Glutamatergic neuron (in vitro differentiated cells): ENCODE measurements at places on chromosomes 13 and 19.

DNA sequence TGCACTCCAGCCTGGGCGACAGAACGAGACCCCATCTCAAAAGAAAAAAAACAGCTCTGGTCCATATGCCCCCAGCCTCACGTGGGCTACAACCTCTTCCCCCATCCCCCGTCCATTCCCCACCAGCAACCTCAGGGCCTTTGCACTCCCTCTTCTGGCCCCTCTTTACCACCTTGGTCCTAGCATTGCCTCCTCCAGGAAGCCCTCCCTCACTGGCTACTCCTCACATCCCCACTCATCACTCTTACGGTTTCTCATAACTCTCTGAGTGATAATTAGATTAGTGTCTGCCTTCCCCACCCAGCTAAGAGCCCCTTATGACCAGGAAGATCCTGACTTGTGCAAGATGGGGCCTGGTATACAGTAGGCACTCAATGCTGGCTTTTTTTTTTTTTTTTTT is 30.8 kb downstream of the IL12RB1 start:
- no peak for DNase-seq

DNA sequence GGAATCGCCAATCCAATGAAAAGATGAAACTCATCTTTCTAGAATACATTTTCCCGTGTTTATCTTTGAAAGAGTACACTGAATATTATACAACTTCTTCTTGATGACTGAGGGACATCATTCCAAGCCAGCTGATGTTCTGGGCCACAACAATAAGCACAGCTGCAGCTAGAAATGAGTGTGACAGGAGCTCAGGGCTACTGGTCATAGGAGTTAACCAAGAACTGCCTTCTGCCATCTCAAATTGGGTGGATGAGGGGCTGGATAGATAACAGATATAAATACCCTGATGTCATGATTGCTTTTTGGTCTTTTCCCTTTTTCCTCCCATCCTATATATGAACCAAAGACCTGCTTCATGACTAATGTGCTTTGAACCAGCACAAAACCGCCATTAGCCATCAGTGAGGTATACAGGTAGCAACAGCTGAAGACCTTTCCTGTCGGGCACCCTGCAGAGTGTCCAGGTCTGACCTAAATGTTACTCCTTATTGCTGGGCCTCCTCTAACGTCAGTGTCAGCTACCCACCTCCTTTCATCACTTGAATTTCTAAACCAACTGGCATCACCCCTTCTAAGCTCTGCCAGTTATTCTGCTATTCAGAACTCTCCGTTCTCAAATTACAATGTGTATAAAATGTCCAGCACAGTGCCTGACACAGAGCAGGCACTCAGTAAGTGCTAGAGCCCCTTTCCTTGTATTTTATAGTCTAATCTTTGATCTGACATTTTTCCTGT is 178.2 kb downstream of the ENOX1 start:
- no peak for DNase-seq

GRCh38 chr19:14566712-14567077 is 5.2 kb downstream of the NDUFB7 start:
- no peak for DNase-seq

DNA sequence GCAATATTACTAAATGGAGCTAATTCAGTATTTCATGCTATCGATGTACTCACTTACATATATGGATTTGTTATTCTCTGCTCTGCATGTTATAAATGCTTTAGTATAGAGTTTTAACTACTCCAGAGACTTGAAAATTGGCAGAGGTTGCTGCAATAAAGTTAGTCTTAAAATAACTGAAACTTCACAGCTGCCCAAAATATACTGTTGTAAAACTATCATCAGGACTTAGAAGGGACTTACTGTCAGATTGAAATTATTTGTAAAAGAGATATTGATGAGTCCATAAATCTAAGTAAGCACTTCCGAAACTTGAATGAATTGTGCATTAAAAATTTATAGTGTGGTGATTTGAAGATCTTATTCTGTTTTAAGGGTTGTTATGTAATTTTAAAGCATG is 1178.2 kb upstream of the PCDH20 start:
- no peak for DNase-seq

DNA sequence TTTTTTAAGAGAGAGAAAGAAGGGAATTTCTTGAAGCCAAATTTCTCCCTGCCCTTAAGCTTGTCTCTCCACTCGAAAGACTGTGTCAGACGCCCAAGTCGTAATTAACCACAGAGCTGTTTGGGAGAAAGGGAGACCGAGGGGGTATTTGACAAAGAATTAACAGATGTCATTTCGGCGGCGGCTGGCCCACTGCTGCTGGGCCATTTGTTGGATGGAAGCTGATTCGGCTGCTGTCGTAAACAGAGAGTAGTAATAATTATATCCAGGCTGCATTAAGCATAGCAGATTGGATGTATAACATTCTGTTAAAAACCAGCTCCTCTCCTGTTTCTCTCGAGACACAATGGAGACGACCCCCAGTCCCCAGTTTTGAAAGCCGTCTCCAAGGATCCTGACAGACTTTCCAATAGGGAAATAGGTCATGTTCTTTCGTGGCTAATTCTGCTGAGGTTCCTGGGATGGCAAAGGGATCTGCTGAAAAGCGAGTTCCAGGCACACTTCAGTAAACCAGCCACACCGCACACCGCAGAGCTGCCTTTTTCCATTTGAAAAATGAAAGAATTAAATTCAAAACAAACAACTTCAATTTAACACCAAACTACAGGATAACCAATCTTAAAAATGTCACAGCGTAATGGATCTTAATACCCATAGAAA is 71.5 kb downstream of the KCTD15 start:
- no peak for DNase-seq

DNA sequence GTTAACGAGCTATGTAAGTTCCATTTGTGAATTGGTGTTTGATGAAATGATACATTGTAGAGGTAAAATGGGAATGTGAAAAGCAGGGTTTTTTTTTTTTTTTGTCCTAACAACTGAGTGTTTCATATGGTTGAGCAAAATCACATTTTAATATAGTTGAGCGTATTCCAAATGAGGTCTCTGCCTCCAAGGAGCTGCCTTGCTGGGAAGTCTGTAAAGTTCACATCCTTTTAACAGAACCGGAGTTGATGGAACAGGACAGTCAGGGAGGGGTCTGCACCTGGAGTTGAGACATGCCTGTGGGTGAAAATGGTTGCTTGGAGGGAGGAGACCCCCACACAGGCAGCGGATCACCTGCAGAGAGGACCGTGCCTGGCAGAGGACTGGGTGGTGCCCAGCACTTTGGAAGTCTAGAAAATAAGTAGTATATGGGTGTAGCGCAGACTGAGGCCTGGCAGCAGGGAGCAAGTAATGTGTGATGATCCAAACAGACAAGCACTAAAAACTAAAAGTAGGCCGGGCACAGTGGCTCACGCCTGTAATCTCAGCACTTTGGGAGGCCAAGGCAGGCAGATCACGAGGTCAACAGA is 75.2 kb upstream of the UBAC2 start:
- no peak for DNase-seq

- DNase-seq = no peak
Observed at GRCh38 chr19:5016781-5017180, 47.9 kb downstream of the KDM4B start.

DNA sequence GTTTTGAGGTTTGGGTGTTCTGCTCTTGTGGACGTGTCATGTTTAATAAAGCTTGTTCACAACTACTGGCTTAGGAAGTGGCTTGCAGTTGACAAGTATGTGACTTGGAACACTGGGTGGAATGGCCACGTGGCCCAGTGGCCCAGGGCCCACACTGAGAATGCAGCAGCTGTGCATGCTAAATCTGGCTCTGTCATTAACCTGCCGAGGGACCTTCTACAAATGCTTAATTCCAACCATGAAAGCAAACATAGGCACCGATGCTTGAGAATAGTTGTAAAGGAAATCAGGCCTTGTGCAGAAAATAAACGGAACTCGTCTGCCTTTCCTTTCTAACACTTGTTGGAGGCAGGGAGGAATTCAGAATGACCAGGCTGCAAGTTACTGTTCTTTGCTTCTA is 11.6 kb upstream of the CLDN10 start:
- no peak for DNase-seq

- DNase-seq = no peak
Observed at GRCh38 chr13:75146436-75146835, 335.5 kb downstream of the TBC1D4 start.

- no peak for DNase-seq
Observed at GRCh38 chr13:50948601-50949000, 39.0 kb downstream of the RNASEH2B start.

- no peak for DNase-seq
Observed at GRCh38 chr19:16435999-16436650, 35.6 kb downstream of the EPS15L1 start.

DNA sequence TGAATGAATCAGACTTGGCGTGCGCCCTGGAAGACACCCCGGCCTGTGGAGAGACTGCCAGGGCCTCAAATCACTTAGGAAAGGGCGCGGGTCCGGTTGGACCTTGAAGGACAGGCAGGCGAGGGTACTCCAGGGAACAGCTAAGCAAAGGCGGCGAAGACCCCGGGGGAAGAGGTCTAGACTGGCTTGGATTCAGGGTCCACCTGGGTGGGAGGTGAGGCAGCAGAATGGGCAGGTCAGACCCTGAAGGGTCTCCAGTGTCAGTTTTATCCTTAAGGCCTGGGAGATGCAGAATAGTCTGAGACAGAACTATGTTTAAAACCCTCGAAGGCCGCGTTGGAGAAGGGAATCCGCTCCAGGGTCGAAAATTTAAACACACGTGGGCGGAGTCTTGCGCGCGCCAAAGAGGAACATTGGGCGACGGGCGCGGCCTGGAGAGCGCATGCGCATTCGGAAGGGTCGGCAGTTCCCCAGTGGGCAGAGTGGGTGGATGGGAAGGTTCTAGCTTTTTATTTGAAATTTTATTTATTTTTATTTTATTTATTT is 567 bp upstream of the SMG9 start:
- peak; percentile 84 for DNase-seq

GRCh38 chr19:15587663-15588062 is 27.4 kb upstream of the CYP4F8 start:
- no peak for DNase-seq

DNA sequence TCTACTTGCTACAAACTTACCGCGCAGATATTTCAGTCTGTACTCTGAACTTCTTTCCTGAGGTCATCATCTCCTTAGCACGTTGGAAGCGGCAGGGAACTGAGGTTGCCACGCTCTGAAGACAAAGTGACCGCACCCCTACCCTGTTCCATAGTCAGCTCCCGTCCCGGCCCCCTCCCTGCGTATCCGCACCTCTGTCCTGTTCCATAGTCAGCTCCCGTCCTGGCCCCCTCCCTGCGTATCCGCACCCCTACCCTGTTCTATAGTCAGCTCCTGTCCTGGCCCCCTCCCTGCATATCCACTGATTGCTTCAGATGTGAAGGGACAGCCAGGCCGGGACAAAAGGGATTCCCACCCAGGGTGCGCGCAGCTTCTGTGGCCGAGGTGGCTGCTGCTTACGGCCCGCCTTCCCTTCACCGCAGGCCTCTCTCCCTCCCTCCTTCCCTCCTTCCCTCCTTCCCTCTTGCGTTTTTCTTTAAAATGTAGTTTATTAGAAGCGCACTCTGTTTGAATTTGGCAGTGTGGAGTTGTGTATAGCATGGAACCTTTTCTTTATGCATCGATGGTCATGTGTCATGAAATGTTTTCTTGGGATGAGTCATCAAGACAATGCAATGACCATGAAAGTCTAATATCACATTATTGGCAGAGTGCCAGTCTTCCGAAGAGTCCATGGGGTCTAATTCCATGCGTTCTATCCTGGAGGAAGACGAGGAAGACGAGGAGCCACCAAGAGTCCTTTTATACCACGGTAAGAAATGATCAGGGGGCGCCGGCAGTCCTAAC is 21.9 kb upstream of the NDUFS7 start:
- no peak for DNase-seq

DNA sequence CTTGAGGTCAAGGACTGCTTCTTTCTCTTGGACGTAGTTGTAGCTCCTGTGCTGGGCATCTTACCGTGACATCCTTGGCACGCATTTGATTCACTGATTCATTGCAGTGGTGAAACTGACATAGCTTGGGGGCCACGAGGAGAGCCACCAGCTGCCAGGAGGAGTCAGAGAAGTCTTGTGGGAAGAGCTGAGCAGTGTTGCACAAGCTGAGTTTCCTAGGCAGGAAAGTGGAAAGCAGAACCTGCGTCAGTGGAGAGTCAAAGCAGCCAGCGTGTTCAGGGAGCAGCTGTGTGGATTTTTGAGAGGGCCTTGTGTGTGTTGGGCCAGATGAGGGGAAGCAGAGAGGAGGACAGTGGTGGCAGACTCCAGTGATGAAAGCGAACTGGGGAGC is 5.3 kb upstream of the GPR183 start:
- no peak for DNase-seq

DNA sequence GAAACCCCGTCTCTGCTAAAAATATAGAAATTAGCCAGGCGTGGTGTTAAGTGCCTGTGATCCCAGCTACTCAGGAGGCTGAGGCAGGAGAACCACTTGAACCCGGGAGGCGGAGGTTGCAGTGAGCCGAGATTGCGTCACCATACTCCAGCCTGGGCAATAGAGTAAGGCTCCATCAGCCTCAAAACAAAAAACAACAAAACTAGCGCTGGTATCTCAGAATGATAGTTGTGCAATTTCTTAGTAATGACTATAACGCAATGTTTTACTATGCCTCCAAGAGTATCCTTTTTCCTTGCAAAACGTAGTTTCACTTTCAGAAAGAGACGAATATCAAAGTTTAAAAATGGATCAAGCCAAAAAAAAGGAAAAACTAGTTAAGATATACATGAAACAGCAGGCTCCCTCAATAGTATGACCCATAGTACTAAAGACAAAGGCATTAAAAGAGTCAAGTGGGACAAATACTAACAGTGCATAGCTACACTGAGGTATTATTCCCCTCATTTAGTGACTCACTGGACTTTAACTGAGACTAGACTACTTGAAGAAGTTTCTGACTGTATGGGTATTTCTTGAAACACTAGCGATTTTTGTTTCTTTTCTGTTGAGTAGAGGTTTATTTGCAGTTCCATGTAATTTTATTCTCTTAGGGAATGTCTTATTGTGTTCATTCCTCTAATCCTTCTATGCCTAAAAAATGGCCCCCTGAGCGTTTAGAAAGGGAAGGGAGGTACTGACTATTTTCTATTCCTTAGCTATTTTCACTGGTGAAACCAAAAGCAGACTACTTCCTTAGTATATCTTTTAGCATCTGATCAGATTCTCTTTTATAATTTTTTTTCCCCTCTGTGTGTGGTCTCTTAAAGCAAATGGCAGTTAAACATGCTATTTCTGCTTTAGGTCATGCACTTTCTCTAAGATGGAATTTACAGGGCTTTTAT is 10.4 kb upstream of the ITM2B start:
- DNase-seq = no peak

DNA sequence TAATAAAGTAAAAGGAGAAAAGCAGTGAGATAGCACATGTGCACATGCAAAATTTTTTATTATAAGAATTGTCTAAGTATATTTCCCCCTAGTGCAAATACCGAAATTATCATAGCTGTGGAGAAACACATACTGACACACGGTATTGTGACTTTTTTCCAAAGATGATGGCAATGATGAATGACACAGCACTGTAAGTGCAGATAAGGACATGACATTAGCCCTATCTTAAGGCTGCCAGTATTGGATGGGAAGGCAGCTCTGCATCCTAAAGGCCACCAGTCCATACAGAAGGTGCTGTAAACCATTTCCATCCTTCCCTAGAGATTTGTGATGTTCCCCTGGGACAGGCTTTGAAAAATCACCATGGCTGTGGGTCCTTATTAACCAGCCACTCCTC is 11.5 kb upstream of the MICU2 start:
- DNase-seq = no peak

GRCh38 chr13:40031031-40031430 is 375.6 kb downstream of the COG6 start:
- DNase-seq = no peak

- no peak for DNase-seq
Observed at GRCh38 chr13:39602277-39602613, 748 bp downstream of the LHFPL6 start.
